ENCODE measurements at places on chromosomes 5 and 9.

- DNase-seq: no peak
Observed at GRCh38 chr9:134681061-134681661, 39.6 kb downstream of the COL5A1 start.

DNA sequence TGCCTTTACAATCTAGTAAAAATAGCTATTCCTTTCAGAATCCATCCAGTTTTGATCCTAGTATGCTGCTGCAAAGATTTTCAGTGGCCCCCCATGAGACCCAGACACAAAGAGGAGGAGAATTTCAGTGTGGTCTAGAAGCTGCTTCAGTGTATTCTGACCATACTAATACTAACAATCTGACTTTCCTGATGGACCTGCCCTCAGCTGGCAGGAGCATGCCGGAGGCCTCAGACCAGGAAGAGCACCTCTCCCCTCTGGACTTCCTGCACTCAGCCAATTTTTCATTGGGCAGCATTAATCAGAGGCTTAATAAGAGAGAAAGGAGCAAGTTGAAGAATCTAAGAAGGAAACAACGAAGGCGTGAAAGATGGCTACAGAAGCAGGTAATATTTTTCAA is 48.5 kb downstream of the RNF180 start:
- DNase-seq: no peak

GRCh38 chr9:86500667-86501435 is 146.6 kb upstream of the TUT7 start:
- no peak for DNase-seq

- DNase-seq: no peak
Observed at GRCh38 chr9:124452326-124452725, 2.1 kb downstream of the ADGRD2 start.

- no peak for DNase-seq
Observed at GRCh38 chr5:154162539-154163151, 27.9 kb upstream of the GALNT10 start.

DNA sequence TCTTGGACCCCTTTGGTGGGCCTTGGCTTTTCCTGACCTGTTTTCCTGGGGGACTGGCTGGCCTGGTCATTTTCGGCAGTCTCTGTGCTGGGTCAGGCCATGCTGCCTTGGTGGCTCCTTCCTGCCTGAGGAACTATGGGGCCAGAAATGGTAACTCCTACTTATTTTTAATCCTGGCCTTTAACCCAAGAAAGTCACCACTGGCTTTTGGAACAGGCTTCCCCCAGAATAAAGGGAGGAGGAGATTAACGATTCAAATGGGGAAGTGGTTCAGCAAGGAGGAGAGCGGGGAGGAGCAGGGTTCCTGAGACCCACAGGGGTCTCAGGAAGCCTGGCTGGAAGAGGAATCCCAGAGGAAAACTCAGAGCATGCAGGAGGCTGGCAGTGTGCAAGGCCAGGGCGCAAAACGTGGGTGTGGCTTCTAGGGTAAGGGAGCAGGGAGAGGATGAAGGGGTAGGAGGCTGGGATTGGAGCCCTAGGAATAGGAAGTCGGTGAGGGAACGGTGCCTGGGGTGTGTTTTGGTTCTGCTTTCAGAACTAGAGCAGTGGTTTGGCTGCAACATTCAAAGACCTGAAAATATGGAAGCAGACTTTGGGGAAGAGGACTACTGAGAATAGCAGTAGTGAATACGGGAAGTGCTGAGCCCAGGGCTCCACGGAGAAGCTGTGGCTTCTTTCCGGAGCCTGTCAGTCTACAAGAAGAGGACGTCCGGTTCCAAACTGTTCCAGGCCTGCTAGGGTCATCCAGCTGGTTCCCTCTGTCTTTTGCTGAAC is 271.1 kb upstream of the KLF4 start:
- no peak for DNase-seq
